T-helper 2 cell (primary cell): ENCODE measurements at places on chromosomes 13 and 19.

- no peak for DNase-seq
These were observed 177.5 kb downstream of the NDFIP2 start for GRCh38 chr13:79658333-79658975.

DNA sequence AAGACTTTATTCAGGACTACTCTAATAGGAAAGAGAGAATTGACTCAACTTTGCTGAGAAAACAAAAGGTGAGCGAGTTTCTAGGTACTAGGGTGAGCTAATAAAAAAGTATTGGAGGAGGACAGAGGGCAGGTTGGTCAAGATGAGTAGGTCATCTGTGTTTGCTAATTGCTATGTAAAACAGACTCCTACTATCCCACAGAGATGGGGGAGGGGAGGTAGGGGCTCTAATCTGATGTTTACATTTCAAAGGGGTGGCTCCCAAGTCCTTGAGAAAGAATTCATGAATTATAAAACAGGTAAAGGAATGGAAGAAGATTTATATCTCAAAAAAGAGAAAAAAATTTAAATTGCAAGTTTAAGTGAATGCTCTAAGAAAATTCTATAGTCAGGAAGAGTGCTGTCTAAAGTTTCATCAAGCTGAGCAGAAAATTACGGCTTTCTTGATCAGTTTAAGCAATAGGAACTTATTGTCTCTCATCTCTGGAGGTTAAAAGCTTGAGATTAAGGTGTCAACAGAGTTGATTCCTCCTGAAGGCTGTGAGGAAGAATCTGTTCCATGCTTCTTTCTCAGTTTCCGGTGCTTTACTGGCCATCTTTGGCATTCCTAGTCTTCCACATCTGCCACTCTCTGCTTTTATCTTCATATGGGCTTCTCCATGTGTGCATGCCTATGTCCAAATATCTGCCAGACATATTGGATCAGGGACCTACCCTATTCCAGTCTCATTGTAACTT is 790.3 kb downstream of the SLITRK5 start:
- DNase-seq, result no peak

DNA sequence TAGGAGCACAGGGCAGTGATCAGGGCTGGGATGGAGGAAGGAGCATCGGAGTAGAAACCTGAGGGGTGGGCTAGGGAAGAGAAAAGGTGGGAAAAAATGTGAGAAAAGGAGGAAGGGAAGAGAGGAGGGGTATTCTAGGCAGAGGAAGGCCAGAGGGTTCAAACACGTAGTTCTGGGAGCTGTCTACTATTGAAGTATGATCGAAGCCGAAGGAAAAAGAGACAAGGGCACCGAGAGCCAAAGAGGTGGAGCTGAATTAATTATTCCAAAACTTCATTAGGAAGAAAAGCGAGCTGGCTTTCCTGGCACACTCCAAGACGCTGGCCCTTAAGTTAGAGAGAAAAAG is 7.8 kb downstream of the DLL3 start:
- no peak for DNase-seq

DNA sequence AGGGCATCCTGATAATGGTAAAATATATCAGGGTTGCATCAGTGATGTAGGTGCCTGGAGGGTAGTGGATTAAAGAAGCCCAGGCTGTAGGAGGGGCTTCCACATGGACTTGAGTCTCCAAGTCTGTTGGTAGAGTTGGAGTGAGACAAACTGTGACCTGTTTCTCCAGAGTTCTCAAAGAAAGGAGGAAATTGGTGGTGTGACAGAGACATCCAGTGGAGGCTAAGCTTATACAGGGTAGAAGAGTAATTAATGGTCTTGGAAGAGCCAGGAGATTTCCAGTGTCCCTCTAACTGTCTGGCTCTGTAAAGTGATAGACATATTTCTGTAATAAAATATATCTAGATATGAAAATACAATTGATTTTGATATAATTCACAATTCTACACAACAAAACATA is 61.1 kb downstream of the GPC5 start:
- DNase-seq, result no peak

- no peak for DNase-seq
These were observed 111.8 kb downstream of the SOX1 start for GRCh38 chr13:112178769-112179168.

- no peak for DNase-seq
These were observed 313.3 kb downstream of the ZNF536 start for GRCh38 chr19:30685426-30686000.
